NCI-H2107 (cell line): ENCODE measurements at places on chromosomes 7 and 10.
A peak's percentile ranks its signal among the peaks of the same experiment; 100 is the strongest.

GRCh38 chr7:76505168-76506080 is 4.9 kb upstream of the UPK3B start:
- no peak for DNase-seq

- no peak for DNase-seq
Observed at GRCh38 chr7:128727239-128727638, 11.9 kb upstream of the CALU start.

DNA sequence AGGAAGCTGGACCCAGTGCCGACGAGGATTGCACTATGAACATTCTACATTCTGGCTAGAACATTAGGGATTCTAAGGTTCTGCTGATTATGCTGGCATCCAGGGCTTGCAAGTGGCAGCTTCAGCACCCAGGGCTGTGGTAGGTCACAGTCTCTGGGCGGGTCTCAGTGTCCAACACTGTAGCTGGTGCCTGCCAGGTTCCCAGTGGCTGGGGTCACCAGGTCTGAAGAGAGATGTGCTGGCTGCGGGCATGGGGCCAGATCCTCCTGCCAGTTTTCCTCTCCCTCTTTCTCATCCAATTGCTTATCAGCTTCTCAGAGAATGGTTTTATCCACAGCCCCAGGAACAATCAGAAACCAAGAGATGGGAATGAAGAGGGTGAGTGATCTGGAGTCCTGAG is at the start of gene PTTG1IP2:
Gene PTTG1IP2 (plus strand): TSS at position 86 of the 400 bp plus-strand sequence. CDS start 148 bp downstream, at position 234.
- DNase-seq, result no peak

- peak; percentile 47 for DNase-seq
Observed at GRCh38 chr10:72889391-72889831, 4.1 kb upstream of the OIT3 start.

GRCh38 chr10:48406658-48407057 is 100.2 kb downstream of the MAPK8 start:
- no peak for DNase-seq

DNA sequence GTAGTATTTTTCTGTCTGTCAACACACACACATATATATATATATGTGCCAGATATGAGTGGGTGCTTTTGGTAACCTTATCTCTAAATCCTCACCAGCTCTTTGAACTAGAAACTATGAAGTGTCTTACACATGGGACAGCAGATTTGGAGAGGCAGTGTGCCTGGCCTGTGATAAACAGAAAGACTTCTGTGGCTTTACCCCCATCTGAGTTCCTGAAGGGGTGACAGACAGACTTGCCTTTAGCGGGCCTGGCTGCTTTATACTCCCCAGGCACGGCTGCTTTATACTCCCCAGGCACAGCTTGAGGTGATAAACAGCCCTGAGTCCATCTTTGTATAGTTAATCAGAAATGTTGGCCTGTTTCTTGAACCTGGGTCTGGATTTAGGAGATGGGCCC is 5.6 kb downstream of the BAG3 start:
- DNase-seq, result no peak

- DNase-seq, result no peak
Observed at GRCh38 chr7:152006336-152006735, 19.1 kb upstream of the GALNT11 start.

DNA sequence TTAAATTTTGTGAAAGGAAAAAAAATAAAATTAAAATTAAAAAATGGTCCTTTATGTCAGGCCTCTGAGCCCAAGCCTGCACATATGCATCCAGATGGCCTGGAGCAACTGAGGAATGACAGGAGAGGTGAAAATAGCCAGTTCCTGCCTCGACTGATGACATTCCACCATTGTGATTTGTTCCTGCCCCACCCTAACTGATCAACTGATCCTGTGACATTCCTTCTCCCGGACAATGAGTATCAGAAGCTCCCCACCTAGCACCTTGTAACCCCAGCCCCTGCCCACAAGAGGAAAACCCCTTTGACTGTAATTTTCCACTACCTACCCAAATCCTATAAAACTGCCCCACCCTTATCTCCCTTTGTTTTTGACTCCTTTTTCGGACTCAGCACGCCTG is 972.2 kb upstream of the GHITM start:
- DNase-seq, result no peak

GRCh38 chr10:23824822-23825221 is 384.1 kb upstream of the KIAA1217 start:
- no peak for DNase-seq

DNA sequence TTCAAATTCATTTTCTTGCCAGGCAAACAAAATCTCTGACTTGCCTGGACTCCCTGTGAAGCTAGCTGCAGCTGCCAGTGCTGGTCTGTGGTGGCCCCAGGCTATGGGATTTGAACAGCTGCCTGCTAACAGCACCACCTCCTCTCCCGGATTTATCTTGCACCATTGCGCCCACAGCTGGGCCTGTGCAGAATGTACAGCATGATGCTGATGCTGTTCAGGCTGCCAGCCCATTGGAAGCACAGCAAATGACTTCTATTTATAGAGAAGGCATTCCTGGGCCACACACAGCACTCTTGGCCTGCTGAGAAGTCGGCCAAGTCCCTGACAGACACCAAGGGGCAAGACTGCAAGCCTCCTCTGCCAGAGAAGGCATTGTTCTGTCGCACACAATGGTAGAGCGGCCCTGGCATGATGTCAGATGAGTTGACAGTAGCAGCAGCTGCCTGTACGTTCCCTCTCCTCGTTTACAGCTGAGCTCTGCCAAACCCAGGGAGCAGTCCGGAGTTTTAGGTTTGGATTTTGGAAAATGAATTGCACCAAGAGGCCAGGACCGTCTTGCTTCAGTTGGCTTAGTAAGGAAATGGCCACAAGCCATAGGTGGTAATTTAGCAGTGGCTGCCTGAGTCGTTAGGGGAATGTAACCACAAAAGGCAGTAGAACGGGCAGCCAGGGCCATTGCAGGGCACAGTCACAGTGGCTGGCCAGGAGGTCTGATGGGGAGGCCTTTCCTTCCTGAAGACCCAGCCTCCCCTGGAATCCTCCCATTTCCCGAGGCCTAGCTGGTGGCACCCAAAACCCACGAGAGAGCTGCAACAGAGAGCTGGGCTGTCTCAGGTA is 38.5 kb downstream of the MTURN start:
- DNase-seq, result peak; percentile 86

DNA sequence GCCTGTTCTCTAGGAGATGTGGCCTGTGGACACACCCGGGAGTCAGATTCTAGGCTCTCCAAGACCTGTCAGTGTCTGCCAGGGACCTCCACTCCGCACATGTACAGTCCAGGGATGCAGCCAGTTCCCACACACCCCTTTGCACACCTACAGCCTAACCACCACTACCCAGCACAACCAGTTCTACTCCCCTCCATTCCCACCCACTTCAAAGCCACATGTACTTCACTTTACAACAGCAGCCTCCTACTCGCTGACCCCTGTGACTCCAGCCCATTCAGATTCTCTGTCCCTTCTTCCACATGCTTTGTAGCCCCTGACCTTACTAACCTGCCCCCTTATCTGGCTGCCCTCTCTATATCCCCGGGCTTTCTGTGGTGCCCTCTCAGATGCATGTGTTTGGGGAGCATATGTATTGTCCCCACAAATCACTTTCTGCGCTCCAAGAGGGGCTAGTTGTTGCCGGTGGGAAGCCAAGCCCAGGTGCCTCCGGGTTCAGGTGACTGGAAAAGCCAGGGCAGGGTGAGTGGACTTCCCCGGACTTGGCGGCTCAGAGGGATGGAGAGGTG is 7.2 kb downstream of the LBX1 start:
- DNase-seq, result no peak

GRCh38 chr7:664997-665735 is 61.3 kb upstream of the DNAAF5 start:
- DNase-seq, result no peak

GRCh38 chr7:14197280-14197679 is 207.8 kb upstream of the ETV1 start:
- no peak for DNase-seq

GRCh38 chr10:15027741-15028140 is 16.0 kb upstream of the OLAH start:
- DNase-seq, result no peak

DNA sequence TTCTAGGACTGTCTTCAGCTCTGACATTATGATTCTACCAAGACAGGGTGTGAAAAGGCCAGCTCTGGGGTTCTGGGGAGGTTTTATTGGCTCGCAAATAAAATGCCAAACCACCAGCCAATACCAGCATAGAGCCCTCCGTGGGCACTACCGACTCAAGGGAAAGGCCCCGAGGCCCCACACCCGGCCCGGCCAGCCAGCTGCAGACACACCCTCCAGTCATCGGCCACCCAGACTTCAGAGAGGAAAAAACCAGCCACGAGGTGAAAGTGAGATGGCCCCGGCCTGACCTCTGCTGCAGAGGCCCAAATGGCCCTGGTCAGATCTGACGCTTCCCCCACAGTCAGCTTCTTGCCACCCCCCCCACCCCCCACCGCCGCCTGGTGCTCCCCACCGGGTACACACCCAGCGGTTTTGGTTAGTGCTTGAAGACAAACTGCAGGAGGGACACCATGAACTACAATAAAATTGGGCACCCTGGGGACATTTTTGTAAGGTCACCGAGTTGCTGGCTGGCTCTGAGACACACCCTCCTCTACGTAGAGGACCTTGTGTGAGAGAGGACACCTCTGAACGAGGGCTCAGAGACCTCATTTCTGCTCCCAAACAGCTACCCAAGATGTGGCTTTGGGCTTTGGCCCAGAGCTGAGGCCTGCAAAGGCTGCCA is 79.9 kb downstream of the PRKAG2 start:
- no peak for DNase-seq

DNA sequence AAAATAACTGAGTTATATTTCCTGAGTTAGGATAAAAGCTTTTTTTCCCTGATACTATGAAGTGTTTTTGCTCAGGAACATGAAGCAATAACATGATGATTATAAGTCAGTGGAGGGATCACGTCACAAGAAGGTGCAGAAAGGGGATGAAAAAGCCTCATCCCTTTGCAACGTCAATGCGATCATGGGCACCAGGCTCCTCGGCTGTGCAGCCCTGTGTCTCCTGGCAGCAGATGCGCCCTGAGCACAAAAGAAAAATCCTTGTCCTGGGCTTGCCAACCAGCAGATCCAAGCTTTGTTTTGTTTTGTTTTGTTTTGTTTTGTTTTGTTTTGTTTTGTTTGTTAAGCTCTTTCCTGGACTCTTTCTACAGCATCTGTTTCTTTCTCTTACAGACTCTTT is 103.5 kb upstream of the PRSS1 start:
- DNase-seq, result no peak

- DNase-seq, result no peak
Observed at GRCh38 chr7:85239109-85239508, 52.3 kb upstream of the SEMA3D start.

DNA sequence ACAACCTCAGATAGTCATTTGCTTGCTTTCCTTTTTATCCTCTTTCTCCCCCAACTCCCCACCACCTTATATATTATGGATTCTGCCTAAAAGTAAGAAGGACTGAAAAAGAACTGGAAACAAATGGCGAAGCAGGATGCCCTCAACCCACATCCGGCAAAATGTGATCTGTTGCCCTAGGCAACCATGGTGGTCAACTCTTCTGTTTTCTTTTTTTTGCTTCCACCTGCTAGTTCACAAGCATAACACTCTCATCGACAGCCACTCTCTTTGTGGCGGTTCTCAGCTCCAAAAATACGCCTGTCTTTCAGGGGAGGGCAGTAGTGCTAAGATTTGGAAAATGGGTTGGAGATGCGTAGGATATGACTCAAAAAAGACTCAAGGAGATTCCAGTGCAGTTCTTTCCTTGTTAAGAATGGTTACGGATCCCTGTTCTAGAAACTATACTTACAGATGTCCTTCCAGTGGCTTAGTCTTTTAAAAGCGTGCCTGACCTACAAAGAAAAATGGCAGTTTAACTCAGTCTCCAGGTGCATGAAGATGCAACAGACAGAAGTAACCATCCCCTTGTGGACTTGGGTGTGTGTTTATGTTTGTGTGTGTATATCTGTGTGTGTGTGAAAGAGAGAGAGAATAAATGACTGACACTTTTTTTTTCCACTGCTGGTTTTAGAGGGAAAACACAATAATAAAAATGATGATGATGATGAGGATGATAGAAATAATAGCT is 10.7 kb downstream of the APBB1IP start:
- no peak for DNase-seq

DNA sequence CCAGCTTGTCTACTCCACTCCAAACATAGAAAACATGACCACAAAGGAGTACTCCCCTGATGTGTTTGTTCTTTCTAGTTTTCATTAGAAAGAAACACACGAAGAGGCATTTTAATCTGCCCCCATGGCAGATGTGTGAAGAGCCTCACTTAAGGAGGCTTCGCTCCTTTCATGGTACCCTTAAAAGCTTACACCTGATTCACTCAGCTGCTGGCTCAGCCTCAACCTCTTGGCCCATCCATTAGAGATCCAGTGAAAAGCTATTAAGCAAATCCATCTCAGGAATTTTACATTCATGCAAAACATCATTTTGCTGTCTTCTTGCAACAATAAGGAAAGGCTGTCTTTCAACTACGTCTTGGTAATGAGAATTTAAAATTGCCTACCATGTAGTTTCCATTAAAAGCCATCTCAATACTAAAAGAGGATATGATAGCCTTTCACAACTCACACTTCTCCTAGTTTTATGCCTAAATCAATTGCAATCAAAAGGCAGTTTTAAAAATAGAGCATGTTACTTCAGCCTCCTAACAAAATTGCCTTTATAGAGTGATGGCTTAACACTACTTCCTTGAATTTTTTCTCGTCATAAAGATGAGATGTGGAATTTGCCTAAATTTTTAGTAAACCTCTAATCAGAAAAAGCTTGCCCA is 22.7 kb downstream of the MACC1 start:
- no peak for DNase-seq

GRCh38 chr10:33178026-33178755 is 156.3 kb downstream of the NRP1 start:
- no peak for DNase-seq

- no peak for DNase-seq
Observed at GRCh38 chr7:650339-651031, 76.0 kb upstream of the DNAAF5 start.
